Prostate gland (tissue), 2 donors: ENCODE measurements at places on chromosomes 1 and 21. TPM values are rescaled to one million over a fixed set of nuclear protein-coding genes. Genes with fewer than 3 reads are reported as not detected.

GRCh38 chr1:86991549-86992186, 77.2 kb downstream of the HS2ST1 start:
- DNase-seq, result no peak

GRCh38 chr1:223629126-223629457, 36.4 kb downstream of the CAPN8 start:
- no peak for DNase-seq

DNA sequence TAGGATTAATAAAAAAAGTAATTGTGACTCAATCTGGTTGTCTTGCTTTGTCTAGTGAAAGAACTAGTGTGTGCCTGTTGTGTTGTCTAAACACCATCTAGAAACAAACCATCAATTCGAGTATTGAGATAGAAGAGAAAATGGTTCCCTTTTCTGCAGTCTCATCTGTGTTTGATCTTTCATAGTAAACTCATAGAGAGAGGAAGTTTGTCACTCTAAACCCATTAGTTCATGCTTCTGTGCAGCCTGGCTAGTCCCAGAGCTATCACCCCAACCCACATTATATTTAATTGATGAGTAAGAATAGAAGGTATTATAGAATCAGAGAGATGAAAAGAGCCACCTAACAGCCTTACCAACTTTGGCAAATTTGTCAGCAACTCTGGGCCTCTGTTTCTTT, 99.5 kb downstream of the TGFB2 start:
- DNase-seq, result no peak

GRCh38 chr1:246001837-246002230, 505.2 kb downstream of the SMYD3 start:
- DNase-seq, result no peak

GRCh38 chr1:248913933-248914332, 7.9 kb downstream of the PGBD2 start:
- DNase-seq, result no peak

GRCh38 chr1:234658138-234658537, 48.2 kb upstream of the IRF2BP2 start:
- DNase-seq, result peak; percentile 54

DNA sequence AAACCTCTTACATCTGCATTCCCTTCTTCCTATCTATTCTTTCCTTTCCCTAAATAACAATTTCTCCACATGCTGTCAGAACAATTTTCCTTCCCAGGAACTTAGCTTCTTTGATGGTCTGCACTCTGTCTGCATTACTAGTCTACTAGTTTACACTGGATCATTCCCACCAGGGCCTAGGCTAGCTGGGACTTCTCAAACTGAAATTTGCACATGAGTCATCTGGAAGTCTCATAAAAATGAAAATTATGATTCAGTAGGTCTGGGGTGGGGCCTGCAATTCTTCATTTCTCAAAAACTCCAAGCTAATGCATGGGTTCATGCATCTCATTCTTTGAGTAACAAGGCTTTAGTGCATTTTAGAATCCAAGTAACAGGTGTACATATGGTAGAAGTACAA, 74.2 kb downstream of the GABPA start:
- DNase-seq, result no peak

DNA sequence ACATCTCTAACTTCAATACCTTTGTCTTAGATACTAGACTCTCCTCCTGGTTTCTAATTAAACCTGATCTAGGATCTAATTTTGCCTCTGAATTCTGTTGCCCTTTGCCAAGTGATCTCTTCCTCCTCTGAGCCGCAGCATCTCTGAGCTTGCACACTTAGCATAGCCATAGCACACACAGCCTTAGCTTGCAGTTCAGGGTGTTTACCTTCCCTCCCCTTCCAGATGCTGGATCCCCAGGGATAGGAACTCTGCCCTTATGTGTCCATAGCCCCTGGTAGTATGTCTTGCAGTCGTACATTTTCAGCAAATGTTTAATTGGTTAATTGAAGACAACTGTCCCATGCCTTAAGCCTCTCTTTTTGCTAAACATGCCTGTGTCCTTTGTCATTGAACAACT, 30.3 kb downstream of the SELL start:
- DNase-seq, result no peak

GRCh38 chr1:90963236-90963635, 58.6 kb downstream of the ZNF644 start:
- no peak for DNase-seq

GRCh38 chr1:111236806-111237205, 9.3 kb downstream of the CHI3L2 start:
- DNase-seq, result no peak

DNA sequence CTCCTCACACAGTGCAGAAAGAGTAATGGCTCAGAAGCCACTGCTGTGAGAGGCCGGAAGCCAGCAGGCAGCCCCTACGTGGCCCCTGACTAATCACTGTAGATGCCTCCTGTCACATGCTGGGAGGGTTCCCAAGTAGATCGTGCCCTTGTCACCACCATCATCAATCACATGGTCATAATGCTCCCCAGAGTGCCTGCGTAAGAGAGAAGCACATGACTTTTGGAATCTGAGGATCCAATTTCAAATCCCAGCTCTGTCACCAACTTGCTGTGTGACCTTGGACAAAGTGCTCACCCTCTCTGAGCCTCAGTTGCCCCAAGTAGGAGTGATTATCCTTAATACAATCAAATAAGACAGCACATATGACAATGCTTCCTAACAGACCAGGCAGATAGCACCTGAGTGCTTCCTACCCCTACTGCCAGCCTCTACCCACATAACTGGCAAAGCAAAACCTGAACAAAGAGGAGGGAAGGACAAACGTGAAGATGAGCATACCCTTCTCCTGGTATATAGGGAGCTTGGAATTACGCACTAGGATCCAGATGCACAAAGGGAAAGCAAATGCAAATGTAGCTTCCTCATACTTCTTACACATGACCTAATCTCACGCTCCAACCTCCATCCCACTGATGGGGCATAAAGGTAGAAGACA, 65.7 kb downstream of the SDC3 start:
- no peak for DNase-seq

DNA sequence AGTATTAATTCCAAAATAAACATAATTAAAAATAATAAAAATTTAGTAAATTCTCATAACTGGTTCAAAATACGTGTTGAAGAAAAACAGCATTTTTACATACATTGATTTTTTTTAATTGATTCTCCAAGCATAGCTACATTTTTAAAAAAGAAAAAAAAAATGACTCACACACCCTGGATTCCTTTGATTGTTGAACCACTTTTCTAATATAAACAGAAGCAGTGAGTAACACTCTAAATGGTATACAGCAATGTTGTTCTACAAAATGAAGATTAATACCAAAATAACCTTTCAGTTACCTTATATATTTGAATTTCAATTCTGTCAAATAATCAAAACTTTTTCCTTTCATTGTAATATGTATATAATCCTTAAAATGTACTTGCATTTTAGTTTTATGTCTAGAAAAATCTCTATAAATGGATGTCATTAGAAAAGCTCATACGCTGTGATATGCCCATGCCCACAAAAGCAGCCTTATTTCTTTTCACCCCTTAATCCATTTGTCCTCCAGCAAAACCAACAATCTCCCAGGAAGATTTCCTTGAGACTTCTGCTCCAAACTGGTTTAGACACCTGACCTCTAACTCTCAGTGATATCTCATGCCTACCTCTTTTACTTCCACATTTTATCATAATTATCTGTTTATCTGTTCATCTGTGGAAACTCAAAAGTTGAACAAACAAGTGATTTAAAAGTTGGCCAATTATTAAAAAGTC, 246.4 kb upstream of the NR5A2 start:
- no peak for DNase-seq

- no peak for DNase-seq
Measured at GRCh38 chr1:212553676-212554075, 54.9 kb upstream of the ATF3 start.

DNA sequence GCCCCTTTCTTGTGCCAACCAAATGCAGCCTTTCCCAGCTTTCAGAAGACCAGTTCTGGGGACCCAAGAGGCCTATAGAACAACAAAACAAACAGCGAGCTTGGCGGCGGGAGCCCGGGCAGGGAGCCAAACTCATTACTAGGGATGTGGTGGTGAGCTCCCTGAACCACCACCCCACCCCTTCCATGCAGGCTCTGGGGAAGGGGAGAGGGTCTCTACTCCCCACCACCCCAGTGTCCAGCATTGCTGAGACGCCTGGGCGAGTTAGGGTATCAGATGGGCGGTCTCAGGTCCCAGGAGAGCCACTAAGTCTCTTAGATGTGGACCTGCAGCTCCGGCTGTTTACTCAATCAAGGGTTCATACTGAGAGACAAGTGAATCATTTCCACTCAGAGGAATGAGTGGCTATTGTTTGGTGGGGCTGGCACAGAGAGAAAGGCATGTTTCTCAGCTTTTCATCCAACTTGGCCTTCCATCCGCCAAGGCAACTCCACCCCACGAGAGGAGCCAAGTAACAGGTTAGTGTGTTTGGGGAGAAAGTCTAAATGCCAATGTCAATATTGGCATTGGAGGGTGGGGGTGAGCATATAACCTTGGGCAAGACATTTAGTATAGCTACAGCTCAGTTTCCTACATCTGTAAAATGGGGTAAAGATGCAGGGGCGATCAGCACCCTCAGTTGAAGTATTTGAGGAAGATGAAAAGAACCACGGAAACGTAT, 40.9 kb downstream of the PLXNA2 start:
- DNase-seq, result peak; percentile 76

GRCh38 chr1:202162418-202163280, 2.2 kb upstream of the PTPN7 start:
- DNase-seq, result no peak

DNA sequence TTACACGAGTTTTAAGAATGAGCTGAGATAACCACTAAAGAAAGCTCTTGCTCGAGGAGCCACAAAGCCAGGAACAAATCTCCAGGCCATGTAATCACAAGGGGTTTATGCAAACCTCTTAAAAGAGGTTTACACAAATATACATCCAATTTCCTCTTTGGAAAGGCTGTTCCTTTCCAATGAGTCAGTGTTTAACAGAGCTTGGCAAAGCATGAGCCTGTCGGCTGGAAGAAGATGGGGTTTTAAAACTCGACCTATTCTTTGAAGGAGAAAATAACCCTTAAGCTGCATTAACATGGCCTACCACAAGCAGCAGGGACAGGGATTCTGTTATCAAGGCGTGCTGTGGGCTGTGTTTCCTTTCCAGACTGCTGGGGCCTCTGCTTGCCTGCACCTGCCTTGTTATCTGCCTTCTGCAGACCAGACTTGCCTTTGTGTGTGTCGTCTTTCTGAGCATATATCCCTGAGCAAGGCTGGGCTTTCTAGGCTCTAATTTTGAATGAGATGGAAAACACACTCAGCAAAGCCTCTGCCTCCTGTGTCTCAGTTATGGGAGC, 40.6 kb upstream of the CYP2J2 start:
- DNase-seq, result peak; percentile 24

GRCh38 chr1:19661721-19662228, 2.9 kb upstream of the HTR6 start:
- DNase-seq, result no peak

DNA sequence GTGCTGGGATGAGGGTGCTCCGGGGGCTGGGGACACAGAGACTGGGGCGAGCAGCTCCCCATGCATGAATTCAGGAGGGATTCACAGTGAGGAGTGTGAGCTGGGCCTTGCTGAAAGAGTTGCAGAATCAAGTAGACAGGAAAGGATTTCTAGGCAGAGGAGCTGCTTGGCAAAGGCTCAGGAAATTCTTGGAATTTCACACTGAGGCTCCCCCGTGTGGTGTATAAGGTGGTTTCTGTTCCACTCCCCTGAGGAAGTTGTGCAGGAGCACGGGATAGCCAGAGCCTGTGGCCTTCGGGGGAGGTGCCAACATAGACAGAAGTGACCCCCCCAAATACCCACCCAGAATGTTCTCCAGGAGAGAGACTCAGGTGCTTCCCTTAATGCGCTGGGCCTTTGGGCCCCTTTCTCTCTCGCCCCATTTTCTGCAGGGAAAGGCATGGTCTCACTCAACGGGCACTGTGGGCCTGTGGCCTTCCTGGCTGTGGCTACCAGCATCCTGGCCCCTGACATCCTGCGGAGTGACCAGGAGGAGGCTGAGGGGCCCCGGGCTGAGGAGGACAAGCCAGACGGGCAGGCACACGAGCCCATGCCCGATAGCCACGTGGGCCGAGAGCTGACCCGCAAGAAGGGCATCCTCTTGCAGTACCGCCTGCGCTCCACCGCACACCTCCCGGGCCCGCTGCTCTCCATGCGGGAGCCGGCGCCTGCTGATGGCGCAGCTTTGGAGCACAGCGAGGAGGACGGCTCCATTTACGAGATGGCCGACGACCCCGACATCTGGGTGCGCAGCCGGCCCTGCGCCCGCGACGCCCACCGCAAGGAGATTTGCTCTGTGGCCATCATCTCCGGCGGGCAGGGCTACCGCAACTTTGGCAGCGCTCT, 58.5 kb upstream of the ACTL8 start:
- DNase-seq, result peak; percentile 14

DNA sequence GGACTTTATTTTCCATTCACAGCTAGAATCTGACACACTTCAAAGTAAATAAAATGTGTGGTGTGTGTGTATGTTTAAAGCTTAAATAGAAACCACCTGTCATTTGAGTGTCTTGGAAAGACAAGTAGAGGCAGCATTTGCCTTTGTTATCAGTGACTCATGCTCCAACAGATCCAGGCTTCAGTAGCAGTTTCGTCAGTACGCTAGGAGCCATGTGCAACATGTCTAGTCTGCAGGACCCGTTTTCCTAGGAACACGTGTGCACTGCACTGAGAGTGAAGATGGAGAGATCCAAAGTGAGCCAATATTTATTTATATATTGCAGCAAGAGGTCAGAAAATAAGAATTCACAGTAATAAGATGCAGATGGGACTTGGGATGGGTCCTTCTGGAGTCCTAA, 41.8 kb downstream of the SGIP1 start:
- no peak for DNase-seq

DNA sequence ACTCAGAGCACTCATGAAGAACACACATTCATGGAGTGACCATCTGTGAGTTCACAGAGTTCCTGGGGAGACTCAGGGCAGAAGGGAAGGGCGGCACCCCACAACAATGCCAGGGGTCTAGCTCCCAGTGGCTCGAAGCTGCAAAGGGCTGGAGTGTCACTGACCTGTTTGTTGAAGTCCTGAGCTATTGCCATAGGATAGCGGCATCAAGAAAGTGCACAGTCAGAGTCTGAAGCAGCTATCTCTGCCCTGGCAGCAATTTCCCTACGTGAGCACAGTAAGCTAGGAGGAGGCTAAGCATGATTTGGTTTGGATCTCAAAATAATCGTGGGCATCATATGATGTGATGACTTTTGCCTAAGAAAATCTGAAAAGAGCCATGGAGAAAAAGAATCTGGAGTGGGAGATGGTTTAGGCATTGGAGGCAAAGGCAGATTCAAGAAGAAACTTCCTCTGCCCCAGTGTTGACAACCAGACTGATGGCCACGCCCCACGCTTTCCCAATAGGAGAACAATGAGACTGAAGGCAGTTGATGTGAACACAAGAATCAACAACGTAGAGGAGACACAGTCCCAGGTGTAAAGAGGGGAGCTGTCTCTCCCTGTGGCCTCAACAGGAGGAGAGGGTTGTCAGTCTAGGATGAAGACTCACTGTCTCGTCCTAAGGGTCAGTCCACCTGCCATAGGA, 100.0 kb upstream of the SLC25A33 start:
- no peak for DNase-seq

SPAG17 gene
- total RNA-seq, result not detected

ADGRB2 gene
- total RNA-seq, result 10.2 TPM

TNFRSF18 gene
- 3.1 TPM for total RNA-seq

KRTAP10-12 gene
- not detected for total RNA-seq

MEX3A gene
- total RNA-seq, result 5.7 TPM

B3GALT5 gene
- 1.2 TPM for total RNA-seq

AKR7A3 gene
- 6.7 TPM for total RNA-seq
